ENCODE measurements at places on chromosomes 3 and 15.

DNA sequence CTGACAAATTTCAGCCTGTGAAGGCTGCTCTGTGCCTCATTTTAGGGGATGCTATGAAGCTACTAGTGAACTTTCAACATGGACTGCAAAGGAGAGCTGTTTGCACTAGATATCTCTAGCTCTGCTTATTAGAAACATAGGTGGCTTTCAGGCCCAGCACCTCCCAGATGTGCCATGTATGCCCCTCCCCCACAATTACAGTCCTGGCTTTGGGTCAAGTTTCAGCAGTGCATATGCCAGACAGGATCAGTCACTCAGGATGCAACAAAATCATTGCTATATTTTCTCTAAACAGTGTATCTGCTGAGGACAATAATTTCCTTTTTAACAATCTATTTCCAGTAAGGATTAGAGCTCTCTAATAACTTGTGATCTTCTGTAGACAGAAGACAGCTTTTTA, 178.8 kb upstream of the STAC start:
- DNase-seq, result no peak

- no peak for DNase-seq
Measured at GRCh38 chr3:180306691-180307090, 270.0 kb upstream of the PEX5L start.

GRCh38 chr3:128009952-128010846, 42.0 kb upstream of the SEC61A1 start:
- no peak for DNase-seq

GRCh38 chr3:180072786-180073185, 36.0 kb upstream of the PEX5L start:
- DNase-seq, result no peak

DNA sequence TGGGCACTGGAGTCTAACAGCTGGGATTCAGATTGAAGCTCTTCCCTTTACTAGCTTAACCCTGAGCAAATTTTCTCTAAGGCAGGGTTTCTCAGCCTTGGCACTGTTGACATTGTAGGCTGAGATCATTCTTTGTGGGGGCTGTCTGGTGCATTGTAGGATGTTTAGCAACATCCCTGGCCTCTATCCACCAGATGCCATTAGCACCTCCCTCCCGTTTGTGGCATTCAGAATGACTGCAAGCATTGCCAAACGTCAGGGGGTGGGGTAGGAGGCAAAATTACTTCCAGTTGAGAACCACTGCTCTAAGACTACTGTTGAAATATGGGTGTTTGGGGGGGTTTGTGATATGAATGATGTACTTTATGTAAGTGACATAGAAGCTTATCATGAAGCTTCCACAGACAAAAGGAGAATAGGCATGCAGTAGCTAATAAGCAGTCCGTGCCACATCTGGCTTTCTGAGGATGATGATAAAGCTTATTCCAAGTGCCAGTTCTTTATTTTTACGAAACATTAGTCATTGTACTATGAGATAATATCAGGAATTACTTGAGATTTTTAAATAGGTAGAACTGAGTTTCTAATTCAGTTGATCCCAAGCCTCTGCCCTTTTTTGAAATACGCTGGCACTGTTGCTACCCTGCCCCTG, 39.3 kb downstream of the NKIRAS1 start:
- DNase-seq, result no peak

- DNase-seq, result no peak
Measured at GRCh38 chr15:50116477-50116876, 2.6 kb downstream of the ATP8B4 start.

DNA sequence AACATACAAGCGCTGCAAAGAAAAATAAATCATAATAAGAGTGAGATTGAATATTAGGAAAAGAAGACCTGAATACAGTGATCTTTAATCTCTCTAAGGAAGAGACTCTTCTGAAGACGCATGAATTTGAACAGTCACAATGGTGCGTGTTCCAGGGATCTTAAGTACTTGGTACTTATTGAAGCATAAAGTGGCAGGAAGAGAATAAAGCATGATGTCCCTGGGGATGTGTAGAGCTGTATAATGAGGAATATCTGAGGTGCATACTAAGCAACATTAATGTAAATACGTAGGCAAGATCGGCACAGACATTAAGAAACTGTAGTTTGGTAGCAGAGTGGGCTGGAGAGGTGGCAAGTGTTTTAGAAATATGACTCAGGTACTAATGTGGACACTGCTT, 246.2 kb upstream of the MCTP2 start:
- no peak for DNase-seq

Measured in cerebellum (tissue), 4 donors.